Keratinocyte (primary cell): ENCODE measurements at places on chromosomes 3 and 15.

DNA sequence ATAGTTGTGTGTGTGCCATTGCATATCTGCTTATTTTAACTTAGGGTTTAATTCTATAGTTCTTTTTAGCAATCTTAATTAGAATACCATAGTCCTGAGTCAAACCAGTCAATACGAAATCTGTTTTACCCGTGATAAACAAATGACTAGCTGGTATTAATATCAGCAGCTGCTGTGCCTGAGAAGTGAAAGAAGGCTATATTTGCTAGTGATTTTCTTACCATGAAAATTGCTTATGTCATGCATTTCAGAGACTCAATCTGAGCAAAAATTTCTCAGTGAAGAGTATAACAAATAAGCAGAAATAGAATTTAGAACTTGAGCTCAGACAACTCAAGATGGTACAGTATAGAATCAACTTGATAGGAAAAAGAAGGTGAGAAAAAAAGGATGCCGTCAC lies 820.4 kb downstream of the NAALADL2 start:
- DNase-seq = no peak

DNA sequence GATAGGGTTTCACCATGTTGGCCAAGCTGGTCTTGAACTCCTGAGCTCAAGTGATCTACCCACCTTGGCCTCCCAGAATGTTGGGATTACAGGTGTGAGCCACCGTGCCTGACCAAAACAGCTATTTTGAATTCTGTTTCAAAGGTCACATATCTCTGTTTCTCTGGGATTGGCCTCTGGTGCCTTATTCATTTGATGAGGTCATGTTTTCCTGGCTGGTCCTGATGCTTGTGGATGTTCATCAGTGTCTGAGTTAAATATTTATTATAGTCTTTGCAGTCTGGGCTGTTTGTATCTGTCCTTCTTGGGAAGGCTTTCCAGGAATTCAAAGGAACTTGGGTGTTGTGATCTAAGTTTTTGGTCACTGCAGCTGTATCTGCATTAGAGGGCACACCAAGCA lies 5.1 kb downstream of the PATL2 start:
- no peak for DNase-seq

DNA sequence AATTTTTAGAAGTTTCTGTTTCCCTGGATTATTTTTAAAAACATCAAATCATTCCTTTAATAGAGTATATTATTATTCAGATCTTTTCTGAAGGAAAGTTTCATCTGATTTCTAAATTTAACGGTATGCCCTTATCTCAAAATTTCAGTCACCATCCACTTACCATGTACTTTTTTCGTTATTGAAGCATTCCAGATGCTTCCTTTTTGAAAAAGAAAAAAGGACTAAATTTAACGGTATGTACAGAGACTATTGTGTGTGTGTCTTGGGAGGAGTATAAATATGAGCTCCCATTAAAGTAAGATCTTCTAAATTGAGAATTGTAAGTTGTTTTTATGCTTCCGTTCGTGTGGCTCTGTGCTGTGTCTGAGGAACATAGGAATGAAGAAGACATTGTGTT lies 517.4 kb upstream of the GOLIM4 start:
- DNase-seq = no peak

DNA sequence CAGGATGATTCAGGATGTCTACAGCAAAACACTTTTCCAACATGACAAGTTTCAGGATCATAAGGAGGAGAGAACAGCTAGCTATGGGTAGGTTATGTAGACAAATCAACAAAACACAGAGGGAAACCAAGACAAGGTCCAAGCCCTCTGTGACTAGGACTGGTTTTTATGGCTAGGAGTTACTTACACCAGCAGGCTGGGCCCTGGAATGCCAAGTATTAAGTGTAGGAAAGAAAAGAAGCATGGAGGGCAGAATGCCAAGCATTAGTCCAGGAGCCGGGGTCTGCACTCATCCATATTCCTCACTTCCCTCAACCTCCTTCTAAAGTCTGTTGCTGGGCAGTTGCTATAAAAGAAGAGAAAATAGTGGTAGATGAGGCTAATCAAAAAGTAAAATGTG lies 35.3 kb upstream of the PPP2R3A start:
- no peak for DNase-seq

- no peak for DNase-seq
Observed at GRCh38 chr3:156627946-156628569, 46.3 kb upstream of the TIPARP start.

DNA sequence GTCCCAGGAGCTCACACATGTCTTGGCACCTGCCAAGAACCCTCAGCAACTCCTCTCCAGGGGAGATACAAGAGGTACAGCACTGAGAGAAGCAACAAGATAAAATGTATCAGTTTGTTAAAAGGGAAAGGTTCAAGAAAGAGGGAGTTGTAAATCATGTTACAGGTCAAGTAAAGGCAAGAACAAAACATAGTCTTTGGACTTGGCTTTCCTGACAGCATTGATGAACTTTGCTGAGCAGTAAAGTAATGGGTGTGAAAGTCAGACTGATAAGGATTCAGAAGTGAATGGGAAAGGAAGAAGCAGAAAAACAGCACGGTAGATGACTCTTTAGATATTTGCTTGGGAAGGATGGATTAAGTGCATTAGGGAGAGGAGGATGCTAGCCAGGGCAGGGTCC lies 27.1 kb downstream of the MBNL1 start:
- no peak for DNase-seq
